ENCODE measurements at places on chromosomes 3 and 15.
A peak's percentile ranks its signal among the peaks of the same experiment; 100 is the strongest.

- no peak for DNase-seq
Observed at GRCh38 chr15:65385870-65386258, 8.1 kb upstream of the IGDCC3 start.

DNA sequence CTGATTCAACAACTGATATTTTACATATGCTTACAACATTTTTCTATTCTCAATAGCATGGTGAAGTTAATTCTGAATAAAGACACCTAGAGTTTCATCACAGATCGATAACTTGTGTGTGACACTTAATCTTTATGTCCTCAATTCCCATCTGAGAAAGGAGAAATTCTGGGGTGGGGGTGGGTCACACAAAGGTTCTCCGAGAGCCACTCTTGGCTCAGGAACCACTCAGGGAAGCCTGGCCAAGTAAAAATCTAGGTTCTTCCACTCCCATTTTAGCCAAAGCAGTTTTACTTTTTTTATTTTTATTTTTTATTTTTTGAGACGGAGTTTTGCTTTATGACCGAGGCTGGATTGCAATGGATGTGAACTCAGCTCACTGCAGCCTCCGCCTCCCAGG, 111.0 kb upstream of the TBL1XR1 start:
- DNase-seq, result no peak

- DNase-seq, result no peak
Observed at GRCh38 chr3:148852271-148852992, 12.7 kb upstream of the CPA3 start.

- no peak for DNase-seq
Observed at GRCh38 chr3:71118436-71118835, 465.1 kb downstream of the FOXP1 start.

DNA sequence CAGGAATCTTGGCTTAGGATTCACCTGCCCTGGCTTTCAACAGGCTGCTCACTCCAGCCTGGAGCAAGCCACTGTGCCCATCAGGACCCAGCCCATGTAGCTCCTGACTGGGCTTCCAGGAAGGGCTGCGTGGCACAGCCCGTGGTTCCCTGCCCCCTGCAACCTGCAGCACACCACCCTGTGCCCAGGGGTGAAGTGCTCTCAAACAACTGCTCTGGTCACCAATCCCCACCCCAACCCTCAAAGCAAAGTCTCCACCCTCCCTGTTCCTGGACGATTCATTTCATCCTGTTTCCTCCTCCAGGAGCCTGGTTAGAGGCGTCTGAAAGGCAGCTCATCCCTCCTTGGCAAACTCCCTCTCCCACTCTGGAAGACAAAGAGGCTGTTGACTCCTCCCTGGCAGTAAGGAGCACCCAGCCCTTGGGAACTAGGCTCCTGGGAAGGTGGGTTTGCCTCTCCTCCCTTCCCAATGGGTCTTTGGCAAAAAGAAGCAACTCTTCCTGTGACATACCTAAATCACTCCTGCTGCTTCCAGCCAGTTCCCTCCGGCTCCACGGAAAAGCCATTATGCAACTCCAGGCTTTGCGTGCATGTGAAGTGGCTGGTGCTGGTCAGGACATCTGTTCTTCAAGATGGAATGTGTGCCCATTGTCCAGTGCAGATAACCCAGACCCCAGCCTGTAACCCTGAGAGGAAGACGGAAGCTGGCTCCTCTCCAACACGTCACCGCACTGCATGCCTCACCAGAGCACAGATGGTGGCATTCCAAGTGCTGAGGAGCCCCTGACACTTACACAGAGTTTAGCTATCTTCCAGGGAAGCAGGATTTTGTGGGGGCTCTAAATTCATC, 29.1 kb upstream of the VIPR1 start:
- peak; percentile 9 for DNase-seq

DNA sequence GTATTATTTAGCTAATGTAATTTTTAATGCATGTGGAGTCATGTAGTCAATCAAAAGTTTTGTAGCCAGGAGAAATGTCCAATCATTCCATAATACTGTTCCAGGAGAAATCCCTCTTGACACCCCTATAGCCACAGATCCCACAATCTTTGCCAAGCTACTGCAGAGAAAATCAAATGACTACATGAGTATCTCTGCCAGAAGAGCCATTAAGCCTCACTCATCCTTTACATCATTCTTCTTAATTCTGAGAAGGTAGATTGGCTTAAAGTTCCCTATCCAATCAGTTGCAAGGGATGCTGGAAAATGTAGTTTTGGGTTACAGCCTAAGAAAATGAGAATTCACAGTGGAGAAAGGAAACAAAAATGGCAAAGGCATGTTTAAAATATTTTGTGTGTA, 502.1 kb downstream of the ZBBX start:
- no peak for DNase-seq

DNA sequence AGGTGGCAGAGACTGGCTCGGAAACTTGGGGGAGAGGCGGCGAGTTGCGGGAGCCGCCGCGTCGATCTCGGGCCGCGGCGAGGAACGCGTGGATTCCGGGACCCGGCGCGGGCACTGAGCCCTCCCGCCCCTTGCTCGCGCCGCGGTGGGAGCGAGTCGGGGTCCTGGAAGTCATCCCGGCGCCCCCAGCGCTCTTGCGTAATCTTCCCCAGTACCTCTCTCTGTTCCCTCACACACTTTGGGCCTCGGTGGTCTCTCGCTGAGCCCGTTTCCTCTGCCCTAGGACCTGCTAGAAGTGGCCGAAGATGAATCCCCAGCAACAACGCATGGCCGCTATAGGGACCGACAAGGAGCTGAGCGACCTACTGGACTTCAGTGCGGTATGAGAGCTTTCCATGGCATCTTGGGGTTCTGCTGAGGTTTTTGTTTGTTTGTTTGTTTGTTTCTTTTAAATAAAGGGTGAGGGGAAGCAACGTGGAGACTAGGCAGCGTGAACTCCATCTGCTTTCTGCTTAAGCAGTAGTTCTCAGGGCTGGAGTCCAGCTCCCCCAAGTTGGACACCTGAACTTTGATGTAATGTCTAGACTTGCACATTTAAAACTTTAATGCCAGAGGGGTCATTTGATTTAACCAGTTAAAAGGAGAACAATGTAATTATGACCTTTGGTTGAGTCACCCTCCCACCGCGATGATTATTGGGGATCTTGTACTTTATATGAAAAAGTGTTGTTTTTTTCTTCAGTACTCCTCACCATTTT, 1.3 kb downstream of the TCF12 start:
- peak; percentile 38 for DNase-seq

DNA sequence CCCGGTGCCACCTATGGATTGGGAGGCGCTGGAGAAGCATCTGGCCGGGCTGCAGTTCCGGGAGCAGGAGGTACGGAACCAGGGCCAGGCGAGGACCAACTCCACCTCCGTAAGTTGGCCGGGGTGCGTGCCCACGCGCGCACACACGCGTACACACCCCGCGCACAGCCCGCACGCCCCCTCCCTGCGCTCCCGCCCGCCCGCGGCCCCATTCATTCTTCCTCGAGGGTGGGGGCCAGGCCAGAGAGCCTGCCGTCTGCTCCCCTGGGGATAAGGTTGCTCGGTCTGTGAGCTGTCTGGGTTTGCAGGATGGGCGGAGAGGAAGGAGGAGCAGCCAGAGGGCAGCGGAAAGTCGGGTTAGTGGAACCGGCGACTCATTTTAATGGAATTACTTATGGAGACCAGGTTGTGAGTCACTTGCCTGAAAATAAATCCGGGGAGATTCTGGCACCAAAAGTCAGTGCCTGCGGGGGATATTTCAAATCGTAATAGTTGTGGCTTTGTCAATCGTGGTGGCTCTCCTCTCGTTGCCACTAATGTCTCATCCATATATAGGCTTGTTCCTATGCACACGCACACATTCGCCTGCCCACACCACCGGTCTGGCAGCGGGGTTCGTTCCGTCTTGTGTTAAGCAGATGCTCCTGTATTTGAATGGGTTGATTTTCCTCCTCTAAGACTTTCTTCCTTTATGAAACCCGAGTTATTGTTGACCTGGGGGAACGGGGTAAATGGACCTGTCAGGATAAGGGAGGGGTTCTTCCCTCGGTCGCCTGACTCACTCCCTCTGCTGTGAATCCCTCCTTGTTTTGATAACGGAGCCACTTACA, 223.4 kb upstream of the IL12A start:
- peak; percentile 100 for DNase-seq

DNA sequence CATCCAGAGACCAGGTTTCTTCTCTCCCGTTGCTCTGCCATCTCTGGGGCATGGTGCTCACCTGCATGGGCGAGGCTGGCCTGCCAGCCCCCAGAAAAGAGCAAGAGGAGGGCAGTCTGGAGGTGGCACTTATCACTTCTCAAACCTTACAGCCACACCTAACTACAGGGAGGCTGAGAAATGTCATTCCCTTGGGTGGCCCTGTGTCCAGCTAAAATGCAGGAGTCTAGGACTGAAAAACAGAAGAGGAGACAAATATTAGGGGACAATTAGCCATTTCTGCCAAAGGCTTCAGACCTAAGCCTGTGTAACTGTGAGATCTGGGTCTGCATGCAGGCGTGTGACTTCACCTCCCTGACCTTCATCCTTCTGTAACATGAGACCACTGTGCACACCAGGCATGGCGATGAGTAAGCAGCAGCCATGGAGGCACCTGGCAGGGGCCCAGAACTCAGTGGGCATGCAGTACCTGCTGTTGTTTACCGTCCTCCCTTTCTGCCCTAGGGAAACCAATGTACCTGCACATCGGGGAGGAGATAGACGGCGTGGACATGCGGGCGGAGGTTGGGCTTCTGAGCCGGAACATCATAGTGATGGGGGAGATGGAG, 83.4 kb downstream of the MESD start:
- peak; percentile 37 for DNase-seq

DNA sequence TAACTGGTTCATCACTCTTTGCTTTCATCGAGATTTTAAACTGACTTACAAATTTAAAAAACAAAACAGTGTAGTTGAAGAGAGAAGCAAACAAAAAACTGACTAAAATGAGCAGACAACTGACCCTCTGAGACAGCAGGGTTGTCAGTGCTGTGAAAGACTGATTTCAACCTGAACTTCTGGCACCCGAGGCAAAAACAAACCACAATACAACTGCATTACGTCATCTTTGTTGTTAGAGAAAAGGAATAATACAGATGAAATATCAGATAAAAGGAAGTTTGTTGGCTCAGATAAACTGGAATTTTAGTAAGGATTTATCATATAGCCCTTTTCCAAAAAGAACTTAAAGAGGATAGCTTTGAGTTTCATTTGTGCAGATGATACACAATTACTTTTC, 51.1 kb downstream of the PARP15 start:
- no peak for DNase-seq

DNA sequence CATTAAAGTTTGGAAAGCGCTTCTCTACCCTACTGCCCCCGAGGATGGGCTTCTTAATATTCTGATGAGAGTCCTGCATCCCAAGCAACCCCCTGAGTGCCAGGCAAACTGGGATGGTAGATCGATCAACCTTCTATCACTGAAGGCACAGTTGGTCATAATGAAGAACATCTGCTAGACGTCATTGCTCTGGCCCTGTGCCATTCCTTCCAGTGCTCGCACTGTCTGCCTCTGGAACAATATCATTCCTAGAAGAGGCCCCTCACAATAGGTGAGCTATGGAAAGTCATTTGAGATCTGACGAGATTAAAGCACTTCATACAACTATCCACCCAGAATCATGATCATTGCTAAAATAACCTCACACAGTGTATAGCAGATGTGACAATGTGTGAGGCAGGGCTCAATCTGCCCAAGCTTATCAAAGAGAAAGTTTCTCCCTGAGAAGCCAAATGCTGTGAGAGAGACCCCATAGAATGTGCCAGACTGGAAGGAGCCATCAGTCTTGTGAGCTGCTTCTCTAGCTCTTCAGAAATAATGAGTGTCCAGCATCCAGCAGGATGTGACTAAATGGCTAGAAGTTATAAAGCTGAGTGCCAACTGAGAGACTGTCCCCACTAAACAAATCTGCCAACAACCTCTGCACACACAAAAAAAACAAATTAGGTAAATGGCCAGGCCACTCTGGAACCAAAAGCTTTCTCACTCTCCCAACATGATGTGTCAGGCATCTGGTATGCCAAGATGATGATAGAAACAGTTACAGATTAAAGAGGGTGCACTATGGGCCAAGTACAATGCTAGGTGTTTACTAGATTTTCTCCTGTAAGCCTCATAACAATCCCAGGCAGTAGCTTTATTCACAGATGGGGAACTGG, 165.5 kb downstream of the NECTIN3 start:
- peak; percentile 52 for DNase-seq

GRCh38 chr15:75561888-75562287, 17.2 kb downstream of the PTPN9 start:
- no peak for DNase-seq

DNA sequence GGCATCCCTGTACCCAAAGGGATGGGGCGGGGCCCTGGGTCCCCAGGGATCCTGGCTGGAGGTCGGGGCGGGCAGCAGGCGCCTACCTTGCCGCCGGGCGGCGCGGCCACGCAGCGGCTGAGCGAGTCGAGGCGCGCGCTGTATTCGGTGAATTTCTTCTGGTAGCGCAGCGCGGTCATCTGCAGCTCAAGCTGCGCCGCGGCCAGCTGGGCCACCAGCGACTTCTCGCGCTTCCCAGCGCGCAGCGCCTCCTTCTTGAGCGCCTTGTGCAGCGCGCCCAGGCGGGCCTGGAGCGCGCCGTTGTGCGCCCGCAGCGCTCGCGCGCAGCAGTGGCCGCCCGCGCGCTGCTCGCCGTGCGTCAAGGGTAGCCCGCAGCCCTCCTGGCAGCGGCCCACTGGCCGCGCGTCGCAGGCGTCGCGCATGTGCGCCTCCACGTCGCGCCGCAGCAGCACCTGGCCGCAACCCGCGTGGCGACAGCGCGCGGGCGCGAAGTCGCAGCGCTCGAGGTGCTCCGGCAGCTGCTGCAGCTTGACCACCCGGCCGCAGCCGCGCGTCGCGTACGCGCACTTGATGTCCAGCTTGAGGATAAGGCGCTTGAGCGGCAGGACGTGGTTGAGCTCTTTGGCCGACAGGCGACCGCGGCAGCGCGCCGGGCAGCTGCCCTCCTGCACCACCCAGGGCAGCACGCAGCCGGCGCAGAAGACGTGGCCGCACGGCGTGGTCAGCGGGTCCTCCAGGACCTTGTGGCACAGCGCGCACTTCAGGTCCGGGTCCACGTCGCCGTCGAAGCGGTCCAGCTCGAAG, 522 bp downstream of the PDZRN3 start:
- peak; percentile 68 for DNase-seq

- peak; percentile 76 for DNase-seq
Observed at GRCh38 chr3:129112308-129113052, 9.1 kb downstream of the RAB43 start.

- DNase-seq, result no peak
Observed at GRCh38 chr15:27396521-27396920, 425.5 kb downstream of the GABRG3 start.

DNA sequence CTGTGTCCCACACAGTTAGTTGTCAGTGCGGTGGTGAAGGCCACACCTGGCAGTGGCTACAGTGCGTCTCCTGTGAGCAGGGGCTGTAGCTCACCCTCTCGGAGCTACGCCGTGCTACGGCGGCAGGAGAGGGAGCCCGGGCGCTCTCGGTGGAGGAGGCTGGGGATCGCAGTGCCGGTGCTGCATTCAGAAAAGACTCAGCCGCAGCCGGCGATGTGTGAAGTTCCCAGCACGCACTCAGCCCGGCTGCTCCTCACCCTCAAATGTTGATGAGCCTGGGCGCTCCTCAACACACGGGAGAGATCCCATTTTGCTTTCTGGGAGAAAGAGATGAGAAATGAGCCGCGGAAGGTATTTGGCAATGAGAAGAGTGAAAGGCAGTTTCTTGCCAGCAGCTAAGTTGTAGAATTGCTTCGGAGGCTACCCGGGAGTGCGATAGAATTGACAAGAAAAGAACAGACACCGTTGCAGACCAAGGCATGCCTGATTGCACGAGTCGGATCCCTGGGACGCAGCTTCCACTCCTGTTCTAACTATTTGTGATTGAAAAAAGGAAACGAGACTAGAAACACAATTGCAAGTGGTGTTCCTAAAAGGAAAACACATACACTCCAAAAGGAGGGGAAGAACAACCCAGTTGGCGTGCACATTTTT, at the start of gene UNC13C:
Gene UNC13C, plus strand, starts transcription at position 189 of the 654 bp plus-strand sequence. CDS start 34,463 bp downstream, outside the sequence.
- no peak for DNase-seq

- no peak for DNase-seq
Observed at GRCh38 chr3:43036621-43037423, 57.7 kb downstream of the GASK1A start.

All from fibroblast of upper back skin (primary cell).